Stimulated activated CD4-positive, alpha-beta T cell treated with anti-CD3 and anti-CD28 coated beads, Interleukin-1b, Interleukin-23, amount 100 ng/mL, for 1 hour (primary cell): ENCODE measurements at places on chromosomes 1 and 21.

GRCh38 chr1:93804412-93804811 lies 74.6 kb downstream of the DNTTIP2 start:
- DNase-seq = no peak

DNA sequence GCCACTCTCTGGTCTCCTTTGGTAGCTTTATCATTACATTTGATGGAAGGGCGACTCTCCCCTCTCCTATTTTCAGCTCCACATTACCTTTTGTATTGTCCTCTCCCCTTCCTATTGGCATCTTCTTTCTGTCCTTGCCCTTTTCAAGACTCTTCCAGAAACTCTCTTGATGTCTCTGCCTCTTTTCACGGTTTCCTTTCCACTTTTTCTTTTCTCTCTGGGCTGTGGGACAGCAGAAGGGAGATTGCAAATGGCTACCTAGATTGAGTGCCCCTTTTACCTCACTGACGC lies 17.5 kb downstream of the IER5 start:
- DNase-seq = no peak

GRCh38 chr1:3125078-3125477 lies 56.1 kb downstream of the PRDM16 start:
- no peak for DNase-seq

DNA sequence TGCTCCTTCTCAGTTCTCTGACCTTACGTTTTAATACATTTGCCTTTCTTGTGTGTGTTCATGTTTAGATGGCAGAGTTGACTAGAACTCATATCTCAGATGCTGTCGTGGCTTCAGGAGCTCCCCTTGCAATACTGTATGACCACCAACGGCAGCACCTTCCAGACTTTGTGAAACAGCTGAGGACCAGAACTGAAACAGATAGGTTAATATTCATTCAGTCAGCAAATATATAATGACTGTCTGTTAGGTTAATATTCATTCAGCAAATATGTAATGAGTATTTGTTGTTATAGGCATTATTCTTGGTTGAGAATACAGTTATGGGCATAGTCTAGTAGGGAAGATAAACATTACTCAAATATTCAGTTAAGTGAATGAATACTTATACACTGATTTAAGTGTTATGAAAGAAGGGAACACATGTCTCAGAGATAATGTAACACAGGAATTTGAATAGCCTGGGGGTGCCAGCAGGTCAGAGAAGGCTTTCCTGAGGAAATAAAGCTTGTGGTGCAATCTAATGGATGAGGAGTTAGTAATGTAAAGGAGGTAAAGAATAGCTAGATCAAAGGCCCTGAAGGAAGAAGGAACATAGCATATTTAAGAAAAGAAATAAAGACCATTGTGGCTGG lies 88.5 kb downstream of the CEP350 start:
- DNase-seq = no peak

DNA sequence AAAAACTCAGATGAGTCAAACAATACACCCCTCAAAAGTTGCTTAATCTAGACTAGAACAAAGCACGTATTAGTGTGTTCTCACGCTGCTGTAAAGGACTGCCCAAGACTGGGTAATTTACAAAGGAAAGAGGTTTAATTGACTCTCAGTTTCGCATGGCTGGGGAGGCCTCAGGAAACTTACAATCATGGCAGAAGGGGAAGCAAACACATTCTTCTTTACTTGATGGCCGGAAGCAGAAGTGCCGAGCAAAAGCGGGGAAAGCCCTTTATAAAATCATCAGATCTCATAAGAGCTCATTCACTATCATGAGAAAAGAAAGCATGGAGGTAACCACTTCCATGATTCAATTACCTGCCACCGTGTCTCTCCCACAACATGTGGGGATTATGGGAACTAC lies 10.1 kb downstream of the JAM2 start:
- no peak for DNase-seq

DNA sequence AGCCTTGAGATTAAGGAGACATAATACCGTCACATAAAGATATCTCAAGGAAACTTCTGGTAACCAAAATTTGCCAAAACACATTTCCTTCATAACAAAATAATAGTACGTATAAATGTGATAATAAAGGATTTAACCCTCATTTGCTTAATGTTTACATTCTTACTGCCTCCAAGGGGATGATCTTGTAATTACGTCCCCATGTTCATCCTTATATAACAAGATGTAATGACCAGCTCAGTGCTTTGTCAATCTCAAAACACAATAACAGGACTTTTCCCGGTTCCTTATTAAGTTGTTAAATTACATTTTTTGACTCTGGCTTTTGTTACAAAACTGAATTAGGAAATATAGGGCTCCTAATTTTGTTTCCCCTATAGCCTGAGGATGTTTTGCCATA lies 41.3 kb upstream of the UHMK1 start:
- no peak for DNase-seq
